DND-41 (cell line): ENCODE measurements at places on chromosomes 4 and X.

GRCh38 chr4:164648849-164649212, 105.1 kb upstream of the SMIM31 start:
- DNase-seq: no peak

DNA sequence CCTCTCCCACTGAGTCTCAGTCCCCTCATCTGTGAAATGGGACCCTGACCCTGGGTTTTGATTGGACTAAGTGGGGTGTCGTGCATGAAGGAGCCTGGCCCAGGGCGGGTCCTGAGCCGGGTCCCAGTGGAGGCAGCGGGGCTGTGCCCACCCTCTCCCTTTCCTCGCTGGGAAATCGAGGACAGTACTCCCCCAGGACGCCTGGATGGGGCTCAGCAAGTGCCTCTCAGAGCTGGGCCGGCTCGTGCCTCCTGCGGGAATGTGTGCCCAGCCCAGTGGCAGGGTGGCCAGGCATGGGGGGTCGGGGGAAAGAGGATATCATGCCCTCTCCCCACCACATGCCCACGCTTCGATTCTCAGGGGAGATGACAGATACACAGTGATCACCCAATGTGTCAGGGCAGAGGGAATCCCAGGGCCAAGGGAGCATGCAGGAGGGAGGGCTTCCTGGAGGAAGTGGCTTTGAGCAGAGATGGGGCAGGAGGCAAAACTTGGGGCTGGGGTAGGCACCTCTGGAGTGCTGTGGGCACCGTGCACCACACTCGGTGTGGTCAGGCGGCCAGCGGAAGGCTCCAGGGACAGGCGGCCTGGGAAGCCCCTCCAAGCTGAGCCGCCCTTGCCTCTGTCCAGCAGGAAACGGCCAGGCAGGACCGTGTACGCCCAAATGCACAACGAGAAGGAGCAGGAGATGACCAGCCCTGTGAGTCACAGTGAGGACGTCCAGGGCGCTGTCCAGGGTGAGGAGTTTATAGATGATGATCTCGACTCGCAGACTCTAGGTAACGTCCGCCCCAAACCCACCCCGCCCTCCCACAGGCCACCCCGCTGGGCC, 203.0 kb downstream of the AFAP1 start:
- DNase-seq: no peak

DNA sequence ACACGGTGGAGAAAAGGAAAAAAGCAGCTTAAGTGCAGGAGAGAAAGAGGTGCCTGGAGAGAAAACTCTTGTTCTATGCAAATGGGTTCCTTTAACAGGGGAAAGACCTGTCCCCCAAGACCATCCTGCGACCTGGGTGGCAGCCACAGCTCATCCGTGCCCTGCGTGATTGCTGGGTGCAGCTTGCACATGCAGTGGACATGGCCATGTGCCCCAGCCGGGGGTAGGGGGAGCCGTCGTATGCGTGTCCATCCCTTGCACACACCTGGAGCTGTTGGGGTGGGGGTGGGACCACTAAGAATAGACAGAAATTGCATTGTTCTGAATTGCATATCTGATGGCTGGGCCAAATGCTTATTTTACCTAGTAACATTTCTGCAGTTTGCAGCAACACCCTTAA, 171.9 kb downstream of the GUCY2F start:
- no peak for DNase-seq

DNA sequence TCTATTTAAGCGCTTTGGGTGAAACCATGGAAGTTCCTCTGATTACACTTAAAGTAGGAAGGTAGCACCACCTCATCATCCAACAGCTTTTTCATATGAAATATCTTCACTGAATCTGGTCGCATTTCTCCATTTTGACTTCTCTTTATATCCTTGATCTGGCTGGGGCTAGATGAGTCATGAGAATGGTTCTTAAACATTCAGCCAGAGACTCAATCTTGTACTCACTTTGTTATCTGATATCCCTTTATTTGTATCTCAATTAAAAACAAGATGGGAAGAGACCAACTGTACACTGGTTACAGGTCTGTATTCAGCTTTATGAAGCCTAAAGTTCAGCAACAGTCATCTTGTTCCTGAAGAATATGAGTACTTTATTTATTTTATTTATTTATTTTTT, 84.9 kb downstream of the CBLL2 start:
- DNase-seq: no peak

DNA sequence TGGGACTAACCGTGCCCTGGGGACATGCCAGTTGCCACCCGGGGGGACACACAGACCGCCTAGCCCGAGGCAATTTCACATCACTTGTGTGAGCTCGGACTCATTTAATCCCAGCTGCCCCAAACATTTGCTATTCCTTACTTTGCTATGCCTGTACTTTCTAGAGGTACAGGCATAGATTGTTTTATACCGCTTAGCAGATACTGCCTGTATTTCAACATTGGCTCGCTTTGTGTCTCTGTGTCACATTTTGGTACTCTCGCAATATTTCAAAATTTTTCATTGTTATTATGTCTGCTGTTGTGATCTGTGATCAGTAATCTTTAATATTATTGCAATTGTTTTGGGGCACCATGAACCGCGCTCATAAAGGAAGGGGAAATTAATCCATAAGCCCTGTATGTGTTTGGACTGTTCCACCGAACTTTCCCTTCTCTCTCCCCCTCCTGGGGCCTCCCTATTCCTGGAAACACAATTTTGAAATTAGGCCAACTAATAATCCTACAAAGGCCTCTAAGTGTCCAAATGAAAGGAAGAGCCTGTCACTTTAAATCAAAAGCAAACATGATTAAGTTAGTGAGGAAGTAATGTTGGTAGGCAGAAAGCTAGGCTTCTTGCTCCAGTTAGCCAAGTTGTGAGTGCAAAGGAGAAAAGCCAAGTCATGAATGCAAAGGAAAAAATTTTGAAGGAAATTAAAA, 568 bp upstream of the CASP6 start:
- no peak for DNase-seq

GRCh38 chr4:114663083-114663482, 64.5 kb downstream of the UGT8 start:
- DNase-seq: no peak

GRCh38 chrX:93649381-93649780, 24.0 kb downstream of the NAP1L3 start:
- DNase-seq: no peak

DNA sequence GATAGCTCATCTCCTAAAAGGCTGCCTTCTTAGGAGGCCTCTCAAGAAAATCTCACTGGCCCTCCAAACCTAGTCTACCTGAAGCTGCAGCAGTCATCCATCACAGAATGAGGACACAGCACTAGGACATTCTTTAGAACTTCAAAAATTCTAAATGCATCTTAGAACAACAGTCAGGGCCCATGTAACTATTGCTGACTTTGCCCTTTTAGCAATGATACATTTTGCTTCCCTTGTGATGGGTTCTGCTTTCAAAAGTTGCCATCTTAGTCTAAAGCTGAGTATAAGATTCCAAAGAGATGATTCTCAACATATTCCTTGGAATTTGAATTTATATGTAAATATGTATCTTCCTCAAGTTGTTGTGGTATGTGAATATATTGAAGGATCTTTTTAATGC, 793.0 kb downstream of the RAB28 start:
- DNase-seq: no peak

- no peak for DNase-seq
These were observed 100.3 kb upstream of the PDE5A start for GRCh38 chr4:119728692-119729593.

GRCh38 chrX:121301822-121302221, 254.4 kb downstream of the GLUD2 start:
- no peak for DNase-seq

DNA sequence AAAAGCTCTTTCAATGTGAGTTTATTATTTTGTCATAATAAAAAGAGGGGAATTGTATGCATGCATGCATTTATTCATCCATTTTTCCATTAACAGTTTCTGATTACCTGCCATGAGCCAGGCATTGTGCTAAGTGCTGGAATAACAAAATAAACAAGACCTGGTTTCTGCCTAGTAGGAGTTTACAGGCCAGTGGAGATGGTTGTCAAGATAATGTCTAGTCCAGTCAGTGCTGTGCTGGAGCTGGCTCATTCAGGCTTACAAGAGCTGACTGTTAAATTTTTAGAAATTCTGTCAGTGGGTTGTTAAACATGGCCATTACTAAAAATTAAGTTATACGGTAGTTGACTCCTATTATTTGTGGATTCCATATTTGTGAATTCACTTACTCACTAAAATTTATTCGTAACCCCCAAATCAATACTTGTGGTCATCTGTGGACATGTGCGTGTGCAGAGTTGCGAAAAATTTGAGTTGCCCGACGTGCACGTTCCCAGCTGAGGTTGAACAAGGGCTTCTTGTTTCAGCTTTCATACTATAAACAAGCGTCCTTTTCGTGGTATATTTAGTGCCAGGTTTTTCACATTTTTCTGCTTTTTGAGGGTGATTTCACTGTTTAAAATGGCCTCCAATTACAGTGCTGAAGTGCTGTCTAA, 172.3 kb upstream of the RPS6KA3 start:
- DNase-seq: no peak

DNA sequence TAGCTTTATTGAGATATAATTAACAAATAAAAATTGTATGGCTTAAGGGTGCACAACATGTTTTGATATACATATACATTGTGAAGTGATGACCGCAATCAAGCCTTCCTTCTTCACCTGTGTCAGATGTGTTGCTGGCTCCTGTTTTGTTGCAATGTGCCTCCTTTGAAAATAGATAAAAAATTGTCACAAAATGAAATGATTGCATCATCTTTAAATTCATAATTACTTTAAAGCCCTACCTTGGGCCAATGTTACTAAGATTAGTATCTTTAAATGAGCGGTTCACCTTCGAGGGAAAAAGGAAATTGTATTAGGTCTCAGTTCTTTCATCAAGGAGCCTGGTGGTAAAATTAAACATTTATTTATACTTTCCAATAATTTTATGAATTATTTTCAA, 77.3 kb downstream of the GPRIN3 start:
- no peak for DNase-seq

GRCh38 chr4:110088670-110089069, 109.7 kb downstream of the ELOVL6 start:
- DNase-seq: peak; percentile 55

- DNase-seq: no peak
These were observed 14.2 kb downstream of the ELOVL6 start for GRCh38 chr4:110184140-110184790.

GRCh38 chr4:57911203-57911602, 801.0 kb upstream of the IGFBP7 start:
- no peak for DNase-seq

GRCh38 chr4:22338796-22339195, 177.1 kb downstream of the ADGRA3 start:
- DNase-seq: no peak

- no peak for DNase-seq
These were observed 579.4 kb downstream of the GRXCR1 start for GRCh38 chr4:43471950-43472349.

DNA sequence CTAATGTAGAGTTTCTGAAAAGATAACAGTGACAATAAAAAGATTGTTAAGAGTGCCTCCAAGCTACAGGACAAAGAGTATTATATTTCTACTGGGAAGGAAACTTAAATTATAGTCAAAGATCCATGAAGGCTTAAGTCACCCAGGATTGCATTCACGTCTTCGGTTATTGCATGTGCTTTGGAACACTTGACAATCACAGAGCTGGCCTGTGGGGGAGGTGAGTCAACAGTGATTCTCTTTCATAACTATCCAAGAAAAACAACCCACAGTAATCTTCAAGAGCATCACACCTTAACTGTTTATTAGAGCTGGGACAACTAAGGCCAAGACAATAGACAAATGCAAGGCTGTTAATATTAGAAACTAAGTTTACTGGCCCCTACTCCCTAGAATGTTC, 40.3 kb downstream of the PDGFC start:
- no peak for DNase-seq

DNA sequence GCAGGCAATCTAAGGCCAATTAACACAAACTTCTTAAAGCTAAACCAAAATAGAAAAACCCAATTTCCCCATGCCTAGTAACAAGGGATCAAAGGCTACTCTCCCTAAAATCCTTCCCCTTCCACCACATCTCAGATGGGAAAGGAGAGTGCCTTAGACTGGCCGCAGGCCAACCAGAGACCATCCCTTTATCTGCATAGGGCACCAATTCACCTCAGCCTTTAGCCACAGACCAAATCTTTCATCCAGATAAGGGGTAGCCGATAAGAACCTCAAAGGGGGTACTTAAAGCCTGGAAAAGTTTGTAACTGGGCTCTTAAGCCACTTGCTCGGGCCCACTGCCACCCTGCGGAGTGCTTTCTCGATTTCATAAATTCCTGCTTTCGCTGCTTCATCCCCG, 68.3 kb downstream of the TEX13C start:
- no peak for DNase-seq

GRCh38 chrX:118464501-118464900, 31.1 kb upstream of the DOCK11 start:
- no peak for DNase-seq

DNA sequence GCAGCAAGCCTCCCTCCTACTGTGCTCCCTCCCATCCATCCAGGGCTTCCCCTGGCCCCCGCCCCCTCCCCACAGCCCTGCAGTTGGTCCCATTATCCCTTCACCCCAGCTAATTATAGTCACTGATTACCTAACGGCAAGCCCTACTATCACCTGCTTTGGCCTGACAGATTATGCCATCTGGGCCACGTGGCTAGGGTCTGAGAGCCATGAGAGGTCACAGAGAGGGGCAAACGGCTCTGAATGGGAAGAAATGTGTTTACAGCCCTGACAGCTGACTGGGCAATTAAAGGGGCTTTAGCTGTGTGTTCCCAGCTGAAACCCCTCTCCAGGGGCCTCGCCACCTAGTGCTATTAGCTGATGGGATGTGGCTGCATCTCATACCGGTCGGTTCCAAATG, 134.4 kb upstream of the CPEB2 start:
- DNase-seq: no peak

DNA sequence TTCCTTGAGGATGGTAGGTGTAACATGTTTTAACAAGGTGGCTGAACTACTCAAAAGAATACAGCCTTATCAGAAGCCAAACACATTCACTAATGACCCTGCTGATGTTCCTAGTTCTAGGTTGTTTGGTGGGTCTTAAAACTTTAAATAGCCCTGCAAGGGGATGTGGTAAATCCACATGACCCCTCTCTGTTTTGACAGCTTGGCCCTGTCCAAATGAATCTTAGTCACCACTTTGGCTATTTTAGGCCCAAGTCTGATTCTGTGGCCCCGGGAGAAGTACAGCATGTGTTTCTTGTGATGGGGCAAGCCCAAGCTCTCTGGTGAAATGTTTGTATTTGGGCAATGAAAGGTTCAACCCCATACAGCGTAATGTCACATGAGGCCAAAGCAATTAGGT, 54.5 kb upstream of the GPR34 start:
- no peak for DNase-seq
